ENCODE measurements at places on chromosomes 12 and 14.

DNA sequence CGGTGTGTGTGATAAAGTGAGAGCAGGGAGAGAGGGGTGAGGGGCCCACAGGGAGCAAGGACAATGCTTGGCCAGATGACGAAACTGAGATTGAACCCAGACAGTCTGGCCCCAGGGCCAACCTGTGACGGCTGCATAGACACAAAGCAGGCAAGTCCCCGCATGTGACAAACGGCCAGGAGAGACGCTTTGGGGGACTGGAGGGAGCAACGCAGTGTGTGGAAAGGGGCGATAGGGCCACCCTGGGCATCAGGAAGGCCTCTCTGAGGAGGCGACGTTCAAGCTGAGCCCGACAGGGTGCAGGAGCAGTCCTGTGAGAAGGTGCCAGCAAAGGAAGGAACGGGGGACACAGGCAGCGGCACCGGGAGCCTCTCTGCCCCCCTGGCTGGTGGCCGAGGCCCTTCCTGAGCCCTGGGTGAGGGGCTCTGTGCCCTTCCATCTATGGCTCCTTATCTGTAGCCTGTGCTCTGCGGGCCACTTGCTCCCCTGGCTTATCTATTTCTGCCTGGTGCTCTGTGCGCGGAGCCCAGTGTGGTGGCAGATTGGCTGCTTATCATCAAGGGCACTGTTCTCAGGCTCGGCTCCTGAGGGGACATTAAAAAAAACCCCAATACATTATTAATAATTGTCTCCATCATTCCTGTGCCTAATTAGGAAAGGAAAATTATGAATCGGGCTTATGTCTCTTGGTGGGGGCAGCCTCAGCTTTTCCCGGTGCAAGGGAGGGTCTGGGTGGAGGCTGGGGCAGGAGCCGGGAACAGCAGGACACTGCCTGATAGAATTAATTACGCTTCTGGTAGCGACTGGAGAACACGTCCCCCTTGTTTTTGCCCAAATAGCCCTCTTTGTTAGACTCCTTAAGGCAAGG is 39.8 kb downstream of the PRIMA1 start:
- DNase-seq, result no peak

DNA sequence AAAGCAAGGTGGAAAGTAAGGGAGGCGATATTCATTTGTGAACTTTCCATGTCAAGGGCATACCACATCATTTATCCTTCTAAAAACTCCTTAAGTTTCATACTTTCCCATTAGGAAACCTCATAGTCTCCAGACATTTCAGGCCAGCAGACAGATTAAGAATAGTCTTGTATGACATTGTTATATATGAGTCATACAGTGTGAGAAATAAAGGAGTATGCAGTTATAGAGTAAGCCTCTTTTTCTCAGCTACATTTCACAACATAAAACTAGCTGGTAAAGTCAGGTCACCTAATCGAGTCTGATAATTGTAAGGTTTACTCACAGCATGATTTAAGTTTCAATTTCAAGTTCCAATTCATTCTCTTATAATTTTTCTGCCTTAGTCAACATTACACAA is 164.3 kb downstream of the GRIP1 start:
- DNase-seq, result no peak

GRCh38 chr12:4273652-4274395 is at the start of gene CCND2:
Gene CCND2 (plus strand): TSS chr12:4273762. CDS start chr12:4274041, 279 bp downstream.
- no peak for DNase-seq

- DNase-seq, result no peak
Measured at GRCh38 chr12:124096869-124097434, 123.9 kb downstream of the ZNF664 start.

GRCh38 chr12:27818401-27818918 is 38.4 kb upstream of the MANSC4 start:
- DNase-seq, result no peak

GRCh38 chr14:77763978-77764377 is 3.0 kb upstream of the SNW1 start:
- no peak for DNase-seq

DNA sequence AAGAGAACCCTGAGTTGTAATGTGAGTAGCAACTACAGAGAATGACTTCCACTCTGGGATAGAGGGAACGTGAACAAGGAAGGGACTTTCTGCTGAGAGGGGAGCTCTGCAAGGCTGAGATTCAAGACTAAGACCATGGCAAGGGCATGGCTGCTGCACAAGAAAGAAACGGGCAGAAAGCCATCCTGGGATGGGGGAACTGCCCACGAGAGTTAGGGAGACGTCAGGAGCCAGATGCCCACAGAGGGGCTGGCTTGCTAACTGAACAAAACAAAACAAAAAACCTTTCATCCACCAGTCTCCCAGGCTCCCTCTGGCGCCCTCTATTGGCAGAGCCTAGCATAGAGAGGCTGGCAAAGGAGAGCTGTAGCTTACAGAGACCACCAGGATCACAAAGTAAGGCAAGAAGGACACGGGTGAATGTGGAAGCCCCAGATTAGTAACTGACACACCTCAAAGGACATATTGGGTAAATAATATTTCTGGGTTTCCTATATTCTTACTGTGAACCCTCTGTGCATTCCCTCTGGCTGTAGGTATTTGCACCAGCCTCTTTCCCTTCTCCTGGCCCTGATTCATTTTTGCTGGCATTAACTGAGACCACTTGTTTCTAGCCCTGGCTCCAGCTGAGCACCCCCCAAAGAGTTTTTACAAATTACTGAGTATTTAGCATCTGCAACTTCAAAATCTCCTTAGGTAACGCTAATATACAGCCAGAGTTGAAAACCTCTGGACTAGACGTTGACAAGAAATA is 338.3 kb downstream of the EMP1 start:
- DNase-seq, result no peak

- DNase-seq, result no peak
Measured at GRCh38 chr14:100239211-100239839, 381 bp downstream of the YY1 start.

GRCh38 chr14:50038398-50039119 is 77.8 kb downstream of the VCPKMT start:
- no peak for DNase-seq

DNA sequence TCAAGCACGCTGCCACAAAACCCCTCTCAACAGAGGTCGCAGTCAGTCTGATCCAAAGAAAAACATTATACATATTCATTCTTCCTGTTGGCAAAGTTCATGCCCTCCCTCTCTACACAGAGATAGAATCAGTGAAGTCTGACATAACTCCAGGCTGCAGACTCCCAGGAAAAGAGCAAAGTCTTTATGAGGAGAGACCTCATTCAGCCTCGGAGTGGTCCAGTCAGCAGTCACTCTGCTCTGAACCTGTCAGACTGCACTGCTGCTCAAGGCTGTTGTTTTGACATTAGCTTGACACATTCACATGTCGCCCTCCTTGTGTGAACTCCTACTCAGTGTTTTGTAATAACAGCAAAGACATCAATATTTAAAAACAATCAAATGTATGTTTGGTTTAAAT is 241.2 kb upstream of the G2E3 start:
- no peak for DNase-seq

- DNase-seq, result no peak
Measured at GRCh38 chr14:54478636-54479215, 10.1 kb downstream of the GMFB start.
